ENCODE measurements at places on chromosomes 2 and 18.

DNA sequence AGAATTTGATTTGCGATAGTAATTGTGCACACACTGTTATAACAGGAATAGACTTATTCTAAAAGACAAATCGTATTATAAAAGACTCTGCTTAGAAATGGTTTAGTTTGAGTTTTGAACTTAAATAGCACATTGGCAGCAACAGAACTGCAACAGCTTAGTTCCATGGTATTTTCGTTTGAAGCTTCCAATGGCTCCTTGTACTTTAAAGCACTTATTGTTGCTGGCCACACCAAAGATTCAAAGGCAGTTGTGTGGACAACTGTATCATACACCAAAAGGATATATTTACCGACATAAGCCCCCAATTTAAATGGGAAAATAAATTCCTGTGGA, 627 bp downstream of the WIPF1 start:
- DNase-seq: no peak

GRCh38 chr2:189300916-189301315, 121.4 kb upstream of the COL5A2 start:
- no peak for DNase-seq

- no peak for DNase-seq
Observed at GRCh38 chr2:70300771-70301343, 1.0 kb downstream of the FAM136A start.

DNA sequence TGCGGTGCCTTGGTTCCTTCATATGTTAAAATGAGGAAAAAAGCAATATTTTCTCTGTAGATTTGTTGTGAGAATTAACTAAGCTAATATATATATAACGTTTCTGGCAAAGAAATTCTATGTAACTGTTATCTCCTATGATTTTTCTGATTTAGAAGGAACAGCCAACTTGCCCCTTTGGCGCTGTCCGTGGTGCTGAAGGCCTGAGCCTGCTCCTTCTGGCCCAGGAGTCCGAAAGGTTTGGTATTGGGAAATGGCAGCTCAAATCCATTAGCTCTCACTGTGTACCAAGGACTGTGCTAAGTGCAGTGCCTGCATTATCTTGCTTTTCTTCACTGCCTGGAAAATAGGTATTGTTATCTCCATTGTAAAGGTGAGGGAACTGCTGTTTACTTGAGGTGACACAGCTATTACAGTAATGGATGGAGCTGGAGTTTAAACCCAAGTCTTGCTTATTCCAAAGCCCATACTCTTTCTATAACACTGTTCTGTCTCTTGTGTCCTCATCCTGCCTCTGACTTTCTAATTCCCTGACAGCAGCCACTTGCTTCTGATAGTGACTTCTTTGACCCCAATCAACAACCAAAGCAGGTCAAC, 52.2 kb downstream of the C1QL2 start:
- no peak for DNase-seq

- DNase-seq: no peak
Observed at GRCh38 chr2:14761118-14761517, 128.6 kb downstream of the LRATD1 start.

- DNase-seq: no peak
Observed at GRCh38 chr2:175362331-175362730, 180.8 kb upstream of the ATP5MC3 start.

- no peak for DNase-seq
Observed at GRCh38 chr18:62957885-62958472, 242.6 kb downstream of the PHLPP1 start.

DNA sequence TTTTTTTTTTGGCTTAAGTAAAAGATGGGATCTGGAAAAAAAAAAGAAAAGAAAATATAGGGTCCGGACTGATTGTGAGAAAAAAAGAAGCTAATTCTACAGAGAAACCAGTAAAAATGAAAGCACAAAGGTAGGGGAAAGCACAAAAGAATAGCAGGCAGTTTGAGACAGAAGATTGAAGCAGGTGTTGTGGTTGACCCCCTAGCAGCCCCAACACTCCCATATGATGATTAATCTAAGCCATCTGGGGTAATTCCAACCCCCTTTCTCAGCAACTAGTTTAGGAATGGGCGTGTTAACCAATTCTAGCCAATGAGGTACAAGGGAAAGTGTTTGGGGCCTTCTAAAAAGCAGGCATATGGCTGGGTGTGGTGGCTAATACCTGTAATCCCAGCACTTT, 77.0 kb downstream of the MBD2 start:
- DNase-seq: no peak

DNA sequence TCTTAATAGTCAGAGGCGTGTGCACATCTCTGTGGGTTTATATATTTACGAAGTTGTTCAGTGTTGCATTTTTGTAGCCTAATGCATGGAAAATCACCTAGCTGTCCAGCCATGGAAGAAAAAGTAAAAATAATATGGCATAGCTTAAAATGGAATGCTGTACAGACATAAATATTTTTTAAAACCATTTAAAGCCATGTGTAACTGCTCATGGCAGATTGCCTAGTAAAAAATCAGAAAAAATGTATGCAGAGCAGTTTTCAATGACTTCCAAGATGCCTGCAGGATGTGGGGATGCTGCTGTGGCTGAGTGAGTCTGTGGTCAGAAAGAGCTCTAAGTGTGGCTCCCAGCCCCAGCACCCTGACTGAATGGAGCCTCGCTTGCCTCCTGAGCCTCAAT, 64.8 kb upstream of the ALKAL2 start:
- DNase-seq: no peak

GRCh38 chr18:13409997-13410396, 191.4 kb downstream of the LDLRAD4 start:
- no peak for DNase-seq

DNA sequence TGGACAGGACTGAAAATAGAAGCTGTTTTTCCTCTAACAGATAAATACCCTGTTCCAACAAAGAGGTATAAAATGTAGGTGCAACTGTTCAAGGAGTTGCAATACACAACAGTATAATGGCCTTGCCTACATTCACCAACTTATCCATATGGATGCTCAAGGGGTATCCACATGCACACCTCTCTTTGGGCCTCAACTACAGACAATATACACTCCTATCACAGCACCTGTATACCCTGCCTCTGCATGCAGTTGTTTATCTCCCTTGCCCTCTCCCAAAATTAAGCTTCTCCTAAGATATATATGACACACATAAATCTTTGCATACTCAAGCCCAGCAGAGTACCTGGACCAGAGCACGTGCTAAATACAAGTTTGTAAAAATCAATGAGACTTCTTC, 37.3 kb downstream of the DARS1 start:
- DNase-seq: no peak

DNA sequence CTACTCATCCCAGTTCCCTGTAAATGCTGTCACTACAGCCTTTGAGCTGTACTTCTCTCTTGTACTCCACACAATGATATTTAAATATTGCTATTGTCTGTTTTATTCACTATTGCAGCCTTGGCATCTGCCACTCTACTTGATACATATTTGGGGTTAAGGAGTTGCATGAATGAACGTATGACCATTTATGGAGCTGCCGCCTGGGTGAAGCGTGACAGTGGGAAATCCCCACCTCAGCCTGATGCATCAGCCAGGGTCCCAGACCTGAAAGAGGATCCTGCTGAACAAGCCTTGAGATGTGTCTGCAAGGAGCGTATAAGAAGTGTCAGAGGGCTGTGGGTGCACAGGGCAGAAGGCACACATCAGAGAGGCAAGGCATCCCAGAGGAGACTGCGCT, 39.1 kb downstream of the MRPL35 start:
- no peak for DNase-seq

- no peak for DNase-seq
Observed at GRCh38 chr2:8581601-8582041, 100.2 kb upstream of the ID2 start.

DNA sequence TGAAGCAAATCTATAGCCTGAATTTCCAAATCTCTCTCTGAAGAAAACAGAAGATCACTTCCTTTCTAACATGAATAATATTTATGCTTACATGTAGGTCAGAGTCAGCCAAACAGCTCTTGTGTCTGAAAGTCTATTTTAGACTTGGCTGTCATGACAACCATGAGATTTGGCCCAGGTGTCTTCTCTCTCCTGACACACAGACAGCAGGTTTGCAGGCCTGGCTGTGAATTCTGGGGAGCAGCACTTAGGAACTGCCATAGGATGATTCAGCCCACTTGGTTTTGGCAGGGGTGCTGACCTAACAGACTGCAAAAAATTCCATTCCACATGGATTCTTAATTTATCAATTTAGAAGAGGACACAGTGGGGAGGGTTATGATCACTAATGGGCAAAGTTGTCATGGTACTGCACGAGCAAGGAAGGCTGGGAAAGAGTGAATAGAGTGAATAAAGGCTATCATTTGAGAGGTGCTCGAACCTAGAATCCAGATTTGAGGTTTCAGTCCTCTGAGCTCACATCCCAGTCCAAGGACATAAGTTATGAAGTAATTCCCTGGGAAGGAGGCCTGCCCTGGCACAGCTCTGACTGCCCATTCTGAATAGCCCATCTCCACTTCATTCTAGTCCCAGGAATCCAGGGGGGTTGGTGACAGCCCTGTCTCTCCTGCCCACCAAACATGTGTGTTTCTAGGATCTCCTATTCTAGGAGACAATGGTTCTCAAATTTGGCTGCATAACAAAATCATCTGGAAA, 453.9 kb upstream of the TRIB2 start:
- DNase-seq: peak; percentile 3

DNA sequence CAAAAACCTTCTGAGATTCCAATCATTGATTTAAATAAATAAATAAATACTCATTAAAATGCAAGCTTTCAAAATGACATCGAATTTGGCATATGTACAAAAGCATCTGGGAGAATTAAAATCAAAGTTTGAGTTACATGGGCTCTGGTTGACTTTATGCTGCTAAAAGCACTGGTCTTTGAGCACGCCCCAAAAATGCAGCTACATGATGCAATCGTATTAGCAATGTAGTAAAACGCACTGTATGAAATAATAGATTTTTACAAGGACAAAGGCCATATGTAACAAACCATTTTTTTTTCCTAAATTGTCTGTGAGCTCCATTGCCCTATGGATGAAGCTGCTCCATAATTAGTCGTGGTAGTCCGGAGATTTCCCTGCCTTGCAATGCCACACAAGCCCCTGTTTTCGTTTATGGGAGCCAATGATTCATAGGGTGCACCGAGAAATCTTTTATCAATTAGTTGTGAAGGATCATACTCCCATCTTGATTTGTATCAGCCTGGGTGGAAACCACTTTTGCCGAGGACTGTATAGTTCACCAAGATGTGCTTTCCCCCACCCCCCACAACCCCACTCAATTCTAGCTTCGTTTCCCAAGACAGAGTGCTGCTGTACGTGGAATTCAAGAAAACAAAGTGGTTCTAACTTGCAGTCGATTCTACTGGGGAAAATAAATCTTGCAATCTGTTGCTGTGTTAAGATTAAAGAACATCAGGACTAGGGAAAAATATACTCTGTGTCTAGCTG, 268.4 kb downstream of the IRS1 start:
- DNase-seq: no peak
